ENCODE measurements at places on chromosomes 12 and 14.

- DNase-seq, result peak; percentile 8
These were observed 771 bp upstream of the AVPR1A start for GRCh38 chr12:63151623-63152320.

DNA sequence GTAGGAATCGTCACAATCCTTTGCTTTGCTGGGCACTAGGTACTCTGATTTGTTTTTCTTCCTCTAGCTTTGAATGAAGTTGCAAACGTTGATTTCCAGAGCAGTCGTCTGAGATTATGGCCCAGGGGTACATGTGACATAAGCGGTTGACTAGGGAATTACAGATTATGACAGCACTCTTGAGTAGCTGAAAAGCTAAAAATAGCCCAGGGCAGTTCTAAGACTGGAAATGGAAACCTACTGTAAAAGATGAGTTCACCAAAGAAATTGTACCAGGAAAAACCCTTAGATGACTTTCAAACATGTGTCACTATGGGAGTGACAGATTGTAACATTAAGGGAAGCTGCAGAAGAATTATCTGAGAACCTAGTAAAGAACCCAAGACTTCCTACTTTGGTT lies 108.5 kb downstream of the ANO6 start:
- no peak for DNase-seq

DNA sequence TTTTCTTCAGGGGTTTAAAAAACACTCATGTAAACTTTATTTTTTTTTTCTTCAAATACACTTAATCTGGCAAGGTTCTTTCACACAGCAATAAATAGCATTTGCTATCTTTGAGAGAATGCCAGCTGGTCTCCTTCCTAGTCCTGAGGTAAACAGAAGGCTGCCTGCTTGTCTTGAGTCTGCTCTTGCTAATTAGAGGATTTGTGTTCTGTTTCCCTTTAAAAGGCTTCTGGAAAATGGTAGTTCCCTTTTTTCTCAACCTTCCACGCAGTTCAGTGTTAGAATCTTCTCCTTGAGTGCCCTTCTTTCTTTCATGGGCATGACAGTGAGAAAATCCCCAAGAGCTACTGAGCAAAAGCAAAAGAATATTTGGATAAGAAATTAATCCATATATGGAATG lies 92.3 kb upstream of the DCN start:
- DNase-seq, result no peak

DNA sequence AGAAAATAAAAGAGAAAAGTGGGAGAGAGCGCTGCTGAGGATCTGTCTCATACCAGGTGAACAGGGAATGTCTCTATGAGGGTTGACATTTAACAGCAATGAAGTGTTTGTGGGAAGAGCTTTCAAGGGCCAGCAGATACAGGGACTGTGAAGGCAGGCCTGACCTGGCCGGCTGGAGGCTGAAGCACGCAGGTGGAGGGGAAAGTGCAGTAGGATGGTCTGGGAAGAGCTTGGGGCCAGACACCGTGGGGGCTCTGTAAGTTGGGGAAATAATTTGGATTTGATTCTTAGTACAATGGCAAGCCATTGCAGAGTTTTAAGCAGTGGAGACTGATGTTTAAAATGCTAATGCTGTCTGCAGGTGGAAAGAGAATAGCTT lies 23.8 kb upstream of the DHRS2 start:
- no peak for DNase-seq

DNA sequence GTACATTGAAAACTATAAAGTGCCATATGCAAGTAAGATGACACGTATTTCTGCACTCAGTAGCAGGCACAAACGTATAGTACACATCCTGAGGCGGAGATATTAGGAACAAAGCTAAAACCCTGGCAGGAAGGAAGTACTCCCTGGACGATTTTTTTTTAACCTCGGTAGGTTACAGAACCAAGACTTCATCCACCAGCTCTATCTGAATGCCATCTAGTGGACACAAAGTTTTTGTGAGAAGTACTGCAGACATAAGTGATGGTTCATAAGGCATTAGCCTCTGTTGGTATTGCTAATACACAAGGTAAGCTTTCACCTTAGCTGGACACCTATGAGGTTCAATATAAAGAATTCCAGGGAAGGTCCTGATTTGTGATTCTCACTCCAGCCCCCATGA lies 83.0 kb upstream of the CCDC196 start:
- DNase-seq, result no peak

GRCh38 chr14:94989946-94990345 lies 167.4 kb downstream of the DICER1 start:
- DNase-seq, result no peak

- no peak for DNase-seq
These were observed 9.1 kb downstream of the TEDC1 start for GRCh38 chr14:105500036-105500725.

GRCh38 chr12:23375621-23376020 lies 573.8 kb downstream of the SOX5 start:
- DNase-seq, result no peak

DNA sequence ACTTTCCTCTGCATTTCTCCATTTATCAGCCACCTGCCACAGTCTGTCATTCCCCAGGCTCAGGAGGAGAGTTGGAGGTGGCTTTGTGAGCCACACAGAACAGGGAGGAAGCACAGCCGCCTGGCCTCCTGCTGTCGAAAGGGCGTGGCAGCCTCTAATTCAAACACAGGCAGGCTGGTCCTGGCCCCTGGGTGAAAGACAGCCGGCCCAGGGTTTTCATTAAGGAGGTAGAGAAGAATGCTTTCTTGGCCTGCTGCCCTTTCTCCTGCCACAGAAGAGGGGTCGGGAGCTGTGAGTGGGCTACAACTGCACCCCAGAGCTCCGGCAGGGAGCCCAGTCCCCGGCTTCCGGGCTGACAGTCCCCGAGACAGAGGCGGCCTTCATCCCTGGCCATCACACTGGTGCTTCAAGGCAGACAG lies 108.6 kb upstream of the FZD10 start:
- peak; percentile 1 for DNase-seq

DNA sequence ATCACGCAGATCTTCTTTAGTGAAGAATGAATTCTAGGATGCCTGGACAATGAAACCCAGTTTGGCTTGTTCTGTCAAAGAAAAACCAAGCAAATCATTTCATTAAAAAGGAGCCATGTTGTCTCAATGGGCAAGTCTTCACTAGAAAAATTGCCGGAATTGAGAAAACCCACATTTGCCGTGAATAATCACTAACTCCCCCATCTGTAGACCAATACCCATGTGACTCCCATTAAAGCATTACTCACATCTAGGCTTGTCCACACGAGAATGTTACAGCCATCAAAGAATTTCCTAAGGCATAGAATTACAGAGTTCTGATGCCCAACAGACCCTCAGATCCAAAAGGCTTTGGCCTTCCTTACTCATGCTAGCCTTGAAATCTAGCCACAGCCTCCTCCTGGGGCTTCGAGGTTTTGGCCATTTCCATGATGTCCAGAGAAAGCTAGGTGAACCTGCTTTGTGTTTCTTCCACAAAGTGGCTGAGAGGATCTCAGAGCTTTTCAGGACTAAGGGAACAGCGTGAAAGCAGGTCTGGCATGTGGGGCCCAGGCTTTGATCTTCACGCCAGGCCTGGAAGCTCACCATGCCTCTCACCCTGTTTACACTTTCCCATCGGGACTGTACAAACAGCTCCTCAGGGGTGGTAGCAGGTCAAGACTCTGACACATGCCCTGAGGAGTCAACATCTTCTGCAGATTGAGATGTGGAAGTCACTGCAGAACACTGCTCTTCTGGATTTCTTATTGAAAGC lies 12.1 kb downstream of the SLC7A8 start:
- no peak for DNase-seq

DNA sequence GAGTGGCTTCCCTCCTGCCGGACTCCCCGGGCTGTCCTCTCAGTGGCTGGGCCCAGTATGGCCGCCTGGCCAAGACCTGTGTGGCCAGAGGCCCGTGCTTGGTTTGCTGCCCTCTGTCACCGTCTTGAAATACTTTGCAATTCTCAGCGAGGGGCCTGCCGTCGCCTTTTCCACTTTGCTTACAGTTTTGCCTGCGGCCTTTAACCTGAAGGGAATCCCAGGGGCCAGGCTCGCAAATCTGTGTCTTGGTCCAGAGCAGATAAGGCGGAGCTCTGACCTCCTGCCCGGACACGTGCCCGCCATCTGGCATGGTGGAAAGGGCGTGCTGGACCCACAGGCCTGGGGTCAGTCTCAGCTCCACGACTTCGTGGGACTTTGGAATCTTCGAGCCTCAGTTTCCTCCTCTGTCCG lies 10.9 kb upstream of the AMN start:
- DNase-seq, result no peak

- DNase-seq, result no peak
These were observed 110.0 kb downstream of the ADCK1 start for GRCh38 chr14:77909911-77910310.
